ENCODE measurements at places on chromosomes 5 and 9.
A peak's percentile ranks its signal among the peaks of the same experiment; 100 is the strongest.

GRCh38 chr5:67021521-67021920, 175.1 kb downstream of the CD180 start:
- DNase-seq, result no peak

- no peak for DNase-seq
Measured at GRCh38 chr5:107403228-107403953, 267.3 kb downstream of the EFNA5 start.

DNA sequence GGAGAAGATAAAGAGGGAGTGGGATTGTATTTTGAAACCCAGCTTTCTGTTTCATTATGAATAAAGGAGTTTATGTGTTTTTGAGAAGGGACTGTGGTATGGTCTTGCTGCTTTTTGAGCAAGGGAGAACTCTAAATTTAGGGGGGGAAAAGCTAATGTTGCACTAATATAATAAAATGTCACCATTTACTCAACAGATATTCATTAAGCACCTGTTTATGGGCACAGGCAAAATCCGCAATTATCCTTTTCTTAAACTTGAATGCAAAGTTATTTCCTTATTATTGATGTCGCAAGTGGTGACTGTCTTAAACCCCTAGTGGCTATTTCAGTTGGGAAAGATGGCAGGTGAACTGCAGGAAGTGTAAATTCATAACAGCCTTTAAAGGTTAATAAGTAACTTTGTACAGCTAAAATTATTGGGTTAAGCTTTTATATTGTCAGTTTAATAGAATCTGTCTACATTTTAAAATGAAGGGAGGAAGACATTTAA, 1.5 kb downstream of the CDC42SE2 start:
- no peak for DNase-seq

GRCh38 chr5:167152561-167152960, 1138.9 kb upstream of the WWC1 start:
- no peak for DNase-seq

DNA sequence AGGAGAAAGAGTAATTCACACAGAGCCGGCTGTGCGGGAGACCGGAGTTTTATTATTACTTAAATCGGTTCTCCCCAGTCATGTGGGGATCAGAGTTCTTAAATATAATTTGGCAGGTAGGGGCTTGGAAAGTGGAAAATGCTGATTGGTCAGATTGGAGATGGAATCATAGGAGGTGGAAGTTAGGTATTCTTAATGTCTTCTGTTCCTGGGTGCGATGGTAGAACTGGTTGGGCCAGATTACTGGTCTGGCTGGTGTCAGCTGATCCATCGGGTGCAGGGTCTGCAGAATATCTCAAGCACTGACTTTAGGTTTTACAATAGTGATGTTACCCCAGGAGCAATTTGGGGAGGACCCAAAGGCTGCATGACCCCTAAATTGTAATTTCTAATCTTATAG, 4.6 kb upstream of the CERCAM start:
- DNase-seq, result no peak

- DNase-seq, result peak; percentile 21
Measured at GRCh38 chr5:170216257-170216864, 16.4 kb upstream of the C5orf58 start.

DNA sequence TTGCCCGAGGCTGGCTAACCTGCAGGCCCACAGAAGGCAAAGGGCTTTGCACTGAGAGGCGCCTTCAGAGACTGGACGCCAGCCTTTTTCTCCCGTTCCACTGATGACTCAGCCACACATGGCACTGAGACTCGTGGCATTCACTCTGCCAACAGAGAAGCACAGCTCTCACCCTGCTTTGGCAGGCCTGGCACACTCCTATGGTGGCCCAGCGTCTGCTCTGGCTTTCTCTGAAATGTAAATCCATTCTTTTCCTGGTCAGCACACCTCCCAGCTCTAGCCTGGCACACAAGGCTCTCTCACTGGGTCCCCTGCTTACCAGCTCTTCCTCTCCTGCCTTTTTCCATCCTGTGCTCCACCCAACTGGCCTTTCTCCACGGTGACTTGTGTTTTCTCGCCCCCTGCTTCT, 5.9 kb upstream of the MELK start:
- DNase-seq, result no peak

- no peak for DNase-seq
Measured at GRCh38 chr5:181112476-181112875, 18.5 kb downstream of the OR2V1 start.
